Natural killer cell (primary cell): ENCODE measurements at places on chromosomes 4 and X.

- DNase-seq = no peak
Measured at GRCh38 chrX:150940844-150941495, 42.2 kb upstream of the HMGB3 start.

DNA sequence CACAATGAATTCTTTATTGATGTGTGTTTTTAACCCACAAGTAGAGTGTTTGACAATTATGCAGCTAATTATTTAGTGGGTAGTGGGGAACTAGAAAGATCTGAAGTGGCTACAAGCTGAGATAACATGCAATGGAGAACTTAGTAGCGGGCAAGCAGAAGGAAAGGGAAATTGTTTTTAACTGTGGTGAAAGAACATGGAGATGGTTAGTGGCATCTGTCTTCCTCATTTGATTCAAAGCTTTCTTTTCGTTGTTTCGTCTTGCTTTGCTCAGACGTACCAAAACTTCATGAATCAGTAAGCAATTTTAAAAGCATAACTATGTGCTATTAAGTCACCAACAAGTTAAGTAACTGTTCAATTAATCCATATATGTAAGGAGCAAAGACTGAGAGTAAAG lies 169.9 kb downstream of the BANK1 start:
- DNase-seq = no peak

DNA sequence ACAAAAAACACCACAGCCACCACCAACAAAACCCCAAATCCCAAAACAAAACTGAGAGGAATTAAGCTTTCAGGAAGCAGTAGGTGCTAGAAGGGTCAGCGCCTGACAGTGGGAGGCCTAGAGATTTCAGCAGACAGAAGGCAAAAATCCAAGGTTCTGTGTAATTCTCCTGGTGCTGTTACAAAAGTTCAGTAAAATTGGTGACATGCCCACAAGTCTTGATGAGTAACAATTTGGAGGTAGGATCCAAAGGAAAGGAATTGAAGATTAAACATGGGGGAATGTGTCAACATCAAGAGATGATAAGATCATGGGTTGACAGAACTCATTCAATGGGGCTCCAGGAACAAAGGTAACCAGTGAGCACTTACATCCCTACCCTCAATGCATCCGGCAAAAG lies 653.8 kb upstream of the CPEB2 start:
- DNase-seq = no peak

GRCh38 chr4:26105337-26105736 lies 191.3 kb downstream of the SMIM20 start:
- no peak for DNase-seq

DNA sequence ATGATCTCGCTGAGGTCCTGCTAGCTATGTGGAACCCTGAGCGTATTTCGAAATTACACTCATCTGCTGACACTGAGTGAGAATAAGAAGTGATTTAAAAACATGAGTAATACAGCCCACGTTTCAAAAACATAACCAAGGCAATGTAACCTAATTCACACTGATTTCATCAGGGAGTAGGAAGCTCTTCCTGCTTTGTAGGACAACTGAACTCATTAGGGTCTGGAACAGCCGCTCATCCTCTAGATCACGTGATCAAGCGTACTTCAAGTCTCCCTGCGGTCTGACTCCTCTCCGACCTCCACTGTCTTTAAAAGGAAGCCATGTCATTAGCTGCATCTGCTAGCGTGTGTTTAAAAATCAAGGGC lies 138.0 kb downstream of the NSUN7 start:
- no peak for DNase-seq

- no peak for DNase-seq
Measured at GRCh38 chr4:183746305-183747229, 87.5 kb downstream of the TRAPPC11 start.

GRCh38 chr4:94934201-94934600 lies 176.4 kb downstream of the BMPR1B start:
- DNase-seq = no peak

DNA sequence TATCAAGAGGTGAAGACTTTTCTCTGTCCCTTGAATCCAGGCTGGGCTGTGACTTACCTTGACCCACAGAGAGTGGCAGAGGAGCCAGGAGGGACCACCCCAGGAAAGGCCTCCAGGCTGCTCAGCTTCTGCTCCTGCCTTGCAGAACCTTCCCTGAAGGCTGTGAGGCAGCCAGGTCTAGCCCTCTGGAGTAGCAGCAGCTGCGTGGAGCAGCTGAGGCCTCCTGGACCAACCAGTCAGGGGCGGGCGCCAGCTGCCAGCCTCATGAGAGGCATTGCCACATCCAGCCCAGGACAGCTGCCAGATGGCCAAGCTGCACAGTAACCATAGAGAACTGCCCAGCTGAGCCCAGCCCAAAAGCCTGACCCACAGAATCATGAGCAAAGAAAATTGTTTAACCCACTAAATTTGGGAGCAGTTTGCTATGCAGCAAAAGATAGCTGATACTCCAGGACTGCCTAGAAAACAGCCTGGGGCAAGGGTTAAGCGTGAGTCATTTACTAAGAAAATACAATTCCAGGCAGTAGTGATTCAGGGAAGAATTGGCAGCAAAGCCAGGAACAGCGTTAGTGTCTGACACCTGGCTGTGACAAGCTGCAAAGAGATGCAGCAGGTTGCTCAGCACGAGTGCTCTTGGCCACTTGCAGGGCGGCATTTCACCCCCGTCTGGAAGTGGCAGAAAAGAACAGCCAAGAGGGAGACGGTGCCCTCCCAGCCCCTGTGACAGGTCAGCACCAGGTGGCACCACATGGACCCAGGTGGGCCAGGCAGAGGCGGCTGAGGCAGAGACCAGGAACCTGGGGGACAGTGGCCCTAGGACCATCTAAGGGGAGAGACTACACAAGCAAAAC lies 14.7 kb upstream of the PDE6B start:
- DNase-seq = no peak

GRCh38 chr4:20512033-20512792 lies 188.0 kb upstream of the PACRGL start:
- DNase-seq = no peak

DNA sequence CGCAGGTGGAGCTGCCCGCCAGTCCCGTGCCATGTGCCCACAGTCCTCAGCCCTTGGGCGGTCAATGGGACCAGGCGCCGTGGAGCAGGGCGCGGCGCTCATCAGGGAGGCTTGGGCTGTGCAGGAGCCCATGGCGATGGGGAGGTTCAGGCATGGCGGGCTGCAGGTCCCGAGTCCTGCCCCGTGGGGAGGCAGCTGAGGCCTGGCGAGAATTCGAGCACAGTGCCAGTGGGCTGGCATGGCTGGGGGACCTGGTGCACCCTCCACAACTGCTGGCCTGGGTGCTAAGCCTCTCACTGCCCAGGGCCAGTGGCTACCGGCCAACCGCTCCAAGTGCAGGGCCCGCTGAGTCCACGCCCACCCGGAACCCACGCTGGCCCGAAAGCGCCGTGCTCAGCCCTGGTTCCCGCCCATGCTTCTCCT lies 646.5 kb downstream of the GABRG1 start:
- no peak for DNase-seq

- DNase-seq = no peak
Measured at GRCh38 chr4:187128976-187129375, 405.3 kb upstream of the FAT1 start.

DNA sequence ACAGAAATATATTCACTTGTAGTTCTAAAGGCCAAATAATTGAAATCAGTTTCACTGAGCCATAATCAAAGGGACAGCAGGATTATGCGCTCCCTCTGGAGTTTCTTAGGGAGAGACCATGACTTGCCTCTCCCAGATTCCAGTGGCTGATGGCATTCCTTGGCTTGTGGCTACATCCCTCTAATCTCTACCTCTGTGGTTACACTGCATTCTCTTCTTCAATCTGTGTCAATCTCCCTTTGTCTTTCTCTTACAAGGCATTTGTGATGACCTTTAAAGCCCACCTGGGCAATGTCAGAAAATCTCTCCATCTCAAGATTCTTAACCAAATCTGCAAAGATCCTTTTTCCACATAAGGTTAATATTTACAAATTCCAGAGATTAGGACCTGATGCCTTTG lies 260.2 kb downstream of the UNC5C start:
- DNase-seq = no peak

DNA sequence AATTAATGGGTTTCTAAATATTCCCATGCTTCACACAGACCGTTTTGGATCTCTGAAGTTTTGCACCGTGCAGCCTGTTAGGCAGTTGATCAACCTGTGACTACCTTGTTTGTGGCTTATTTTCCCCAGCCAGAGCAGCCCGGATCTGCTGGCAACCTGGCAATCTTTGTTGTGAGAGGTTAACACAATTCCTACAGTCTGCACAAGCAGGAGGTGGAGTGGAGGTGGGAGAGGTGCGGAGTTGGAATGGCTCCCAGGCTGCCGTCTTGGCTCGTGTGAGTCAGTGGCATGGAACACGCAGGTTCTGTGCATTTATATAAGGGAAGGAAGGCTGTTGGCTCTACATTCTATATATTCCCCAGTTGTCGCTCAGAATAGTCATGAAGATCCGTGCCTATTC lies 70.9 kb upstream of the STOX2 start:
- DNase-seq = no peak

- DNase-seq = no peak
Measured at GRCh38 chr4:105715692-105716278, 7.2 kb downstream of the GSTCD start.

- no peak for DNase-seq
Measured at GRCh38 chrX:149248073-149248625, 257.0 kb downstream of the IDS start.

GRCh38 chr4:13484749-13485221 lies 645 bp upstream of the RAB28 start:
- peak; percentile 81 for DNase-seq

DNA sequence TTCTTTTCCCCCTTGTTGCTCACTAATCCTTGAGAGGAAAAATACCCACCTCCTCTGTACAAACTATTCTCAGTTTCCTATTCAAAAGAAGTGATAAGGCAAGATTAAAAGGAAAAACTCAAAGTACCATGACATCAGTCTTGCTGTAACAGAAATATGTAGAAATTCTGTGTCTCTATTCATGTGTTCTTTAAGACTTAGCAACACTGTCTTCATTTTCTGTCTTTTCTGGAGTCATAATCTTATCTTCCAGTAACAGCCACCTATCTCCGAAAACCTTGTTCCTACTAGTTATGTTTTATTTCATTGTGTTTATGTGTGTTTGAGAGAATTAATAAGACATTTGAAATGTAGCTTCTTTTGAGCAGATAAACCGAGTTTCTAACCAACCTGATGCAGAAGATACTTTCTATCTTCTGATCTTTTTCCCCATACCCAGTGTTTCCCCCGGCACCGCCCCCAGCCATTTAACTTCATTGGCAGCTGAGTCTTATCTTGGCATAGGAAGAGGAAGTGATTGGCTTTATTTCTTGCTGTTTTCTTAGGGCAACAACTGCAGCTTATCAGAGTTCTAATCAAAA lies 8.0 kb downstream of the FAM241A start:
- no peak for DNase-seq
